ENCODE measurements at places on chromosomes 11 and 22.

DNA sequence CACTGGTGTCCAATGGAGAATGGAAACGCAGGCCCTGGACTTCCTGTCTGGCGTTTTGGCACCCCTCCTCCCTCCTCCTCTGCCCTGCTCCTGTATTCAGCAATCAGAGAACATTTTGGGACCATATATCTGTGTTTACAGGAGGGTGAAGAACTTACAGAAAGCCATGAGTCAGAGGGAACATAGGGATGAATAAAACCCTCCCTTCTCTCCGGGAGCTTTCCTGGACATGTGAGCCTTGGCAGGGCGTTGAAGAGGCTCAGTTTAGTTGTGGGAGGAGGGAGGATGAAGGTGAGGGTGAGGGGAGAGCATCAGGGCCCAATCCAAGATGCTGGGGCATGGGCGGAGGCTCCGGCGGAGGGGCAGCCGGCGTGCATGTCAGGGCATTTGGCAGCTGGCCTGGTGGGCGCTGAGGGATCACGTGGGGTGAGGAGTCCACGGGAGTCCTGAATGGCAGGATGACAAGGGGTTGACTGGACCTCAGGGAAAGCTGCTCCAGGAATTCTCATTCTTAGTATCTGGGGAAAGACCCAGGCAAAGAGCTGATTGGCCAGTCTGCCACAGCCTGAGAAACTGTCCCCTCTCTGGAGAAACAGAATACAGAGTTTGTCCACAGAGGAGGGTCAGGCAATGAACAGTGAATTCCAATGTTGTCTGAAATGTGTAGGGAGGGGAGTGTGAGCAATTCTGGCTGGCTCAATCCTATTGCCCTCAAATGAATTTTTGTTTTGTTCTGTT is 28.9 kb downstream of the MICAL2 start:
- no peak for DNase-seq

- no peak for DNase-seq
These were observed 91.9 kb downstream of the WT1 start for GRCh38 chr11:32343325-32344008.

GRCh38 chr22:38953577-38954413 is 3.6 kb upstream of the APOBEC3A start:
- DNase-seq, result no peak

DNA sequence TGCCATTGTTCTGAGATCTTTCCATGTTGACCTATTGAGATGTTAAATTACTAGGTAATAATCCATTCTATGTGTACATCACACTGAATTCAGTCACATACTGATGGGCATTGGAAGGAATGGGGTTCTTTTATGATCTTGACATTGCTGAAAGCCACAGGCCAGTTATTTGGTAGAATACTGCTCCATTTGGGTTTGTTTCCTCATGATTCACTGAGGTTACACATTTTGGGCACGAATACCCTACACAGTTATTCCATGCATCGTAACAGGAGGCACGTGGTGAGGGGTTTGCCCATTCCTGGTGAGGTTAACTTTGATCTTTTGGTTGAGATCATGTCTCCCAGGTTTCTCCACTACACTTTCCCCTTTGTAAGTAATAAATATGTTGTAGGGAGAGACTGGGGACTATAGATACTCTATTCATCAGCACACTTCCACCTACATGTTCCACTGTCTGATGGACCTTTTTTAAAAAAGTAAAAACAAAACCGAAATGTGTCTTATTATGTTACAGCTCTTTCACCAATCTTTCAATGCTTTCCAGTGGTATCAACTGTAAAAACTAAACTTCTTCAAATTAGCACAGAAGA is 12.0 kb upstream of the FOLR1 start:
- DNase-seq, result no peak

- DNase-seq, result no peak
These were observed 29.9 kb upstream of the SMIM38 start for GRCh38 chr11:69125861-69126260.

DNA sequence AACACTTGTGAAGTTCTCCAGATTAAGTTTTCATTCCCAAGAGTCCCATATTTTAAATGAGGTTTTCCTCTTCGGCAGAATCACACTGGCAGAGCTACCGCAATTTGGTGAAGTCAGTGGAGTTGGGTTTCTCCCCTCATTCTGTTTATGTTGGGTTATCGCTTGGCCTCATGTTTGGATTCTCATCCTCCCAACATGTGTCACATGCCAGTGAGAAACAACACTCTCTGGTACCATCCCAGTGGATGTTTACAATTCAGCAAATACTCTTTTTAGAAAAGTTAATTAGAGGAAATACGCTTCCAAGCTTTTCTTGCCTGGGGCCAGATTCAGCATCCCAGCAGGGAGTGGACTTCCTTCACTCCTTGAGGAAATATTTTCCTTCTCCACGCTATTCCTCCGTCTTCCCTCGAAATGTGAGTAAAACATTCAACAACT is 2.1 kb downstream of the PAMR1 start:
- no peak for DNase-seq

GRCh38 chr11:1199241-1199750 is 23.6 kb upstream of the MUC5B start:
- DNase-seq, result no peak

DNA sequence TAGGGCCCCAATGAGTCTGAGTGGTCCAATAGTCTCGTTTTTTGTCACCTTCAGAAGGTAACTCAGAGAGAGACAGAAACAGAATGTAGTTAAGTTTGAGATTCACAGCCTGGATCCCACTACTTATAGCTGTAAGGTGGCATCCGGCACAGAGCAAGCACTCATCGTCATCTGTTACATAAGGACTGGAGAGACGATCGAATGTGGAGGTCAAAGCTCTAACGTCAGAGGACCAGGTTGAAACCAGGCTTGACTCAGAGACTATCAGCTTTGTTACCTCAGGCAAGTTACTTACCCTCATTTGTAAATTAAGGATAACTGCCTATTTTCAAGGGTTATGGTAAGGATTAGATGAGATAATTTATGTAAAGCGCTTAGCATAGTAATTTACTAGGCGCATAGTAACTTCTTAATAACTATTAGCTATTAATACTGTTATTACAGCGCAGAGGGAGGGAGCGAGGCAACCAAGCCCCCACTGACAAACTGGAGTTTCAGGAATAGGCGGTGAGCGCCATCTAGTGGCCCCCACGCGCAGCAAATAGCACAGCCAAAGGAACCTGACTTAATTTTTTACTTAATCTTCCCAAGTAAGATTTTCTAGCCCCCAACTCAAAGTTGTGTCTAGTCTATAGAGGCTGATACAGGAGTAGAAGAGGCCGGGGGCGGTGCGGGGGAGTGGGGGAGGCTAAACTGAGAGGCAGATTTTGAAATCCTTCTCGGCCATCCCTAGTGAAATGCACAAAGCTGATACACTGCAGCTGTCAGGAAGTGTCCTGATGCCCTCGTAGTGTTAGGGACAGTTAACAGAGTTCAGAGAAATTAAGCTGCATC is 29.0 kb upstream of the API5 start:
- peak; percentile 21 for DNase-seq

DNA sequence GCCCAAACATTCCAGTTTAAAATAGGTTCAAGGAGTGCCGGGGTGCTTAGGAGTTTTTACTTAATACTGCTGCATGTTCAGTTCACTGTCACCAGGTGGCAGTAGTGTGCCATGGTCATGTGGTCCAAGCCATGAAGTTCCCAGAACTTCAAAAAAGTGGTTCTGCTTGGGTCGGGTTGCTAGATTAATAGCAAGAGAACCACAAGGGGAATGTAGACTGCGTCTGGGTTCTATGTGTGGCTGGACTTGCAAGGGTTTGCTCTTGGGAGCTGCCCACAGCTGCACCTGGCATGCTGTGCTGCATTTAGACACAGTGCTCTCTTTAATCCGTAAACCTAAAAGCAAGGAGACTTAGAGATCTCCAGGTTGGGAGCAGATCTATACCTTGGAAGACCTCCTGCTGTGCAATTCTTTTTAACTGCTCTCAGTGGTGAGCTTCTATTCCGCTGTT is 6.5 kb upstream of the SPON1 start:
- DNase-seq, result no peak

Measured in stimulated activated CD4-positive, alpha-beta T cell treated with anti-CD3 and anti-CD28 coated beads, Interleukin-1b, Interleukin-23, amount 100 ng/mL, for 1 hour (primary cell).